Stimulated activated CD8-positive, alpha-beta memory T cell treated with anti-CD3 and anti-CD28 coated beads, Interleukin-4, amount 100 ng/mL, for 4 hours (primary cell): ENCODE measurements at places on chromosomes 6 and 20.

- DNase-seq = no peak
These were observed 322.0 kb upstream of the SOX4 start for GRCh38 chr6:21271428-21272155.

GRCh38 chr20:5592165-5592564 lies 158.0 kb upstream of the SHLD1 start:
- no peak for DNase-seq

GRCh38 chr6:40626886-40627285 lies 39.7 kb upstream of the LRFN2 start:
- DNase-seq = no peak

- no peak for DNase-seq
These were observed 83.3 kb upstream of the AKIRIN2 start for GRCh38 chr6:87785229-87785862.

DNA sequence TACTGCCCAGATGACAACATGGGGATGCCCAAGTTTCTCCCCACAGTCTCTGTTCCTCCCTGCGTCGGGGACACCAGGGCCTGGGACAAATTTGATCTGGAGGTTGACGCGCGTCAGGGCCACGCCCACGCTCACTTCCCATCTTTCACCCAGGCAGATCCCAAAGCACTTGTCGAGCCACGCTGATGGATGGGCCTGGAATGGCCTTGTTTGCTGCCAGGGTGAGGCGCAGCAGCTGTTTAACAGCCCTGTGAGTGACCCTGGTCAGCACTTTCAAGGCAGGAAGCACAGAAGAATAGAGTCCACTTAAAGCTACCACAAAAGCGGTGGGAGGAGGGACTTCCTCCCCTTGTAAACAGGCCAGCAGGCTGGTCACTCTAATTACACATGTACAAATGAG lies 324.7 kb upstream of the JARID2 start:
- no peak for DNase-seq

DNA sequence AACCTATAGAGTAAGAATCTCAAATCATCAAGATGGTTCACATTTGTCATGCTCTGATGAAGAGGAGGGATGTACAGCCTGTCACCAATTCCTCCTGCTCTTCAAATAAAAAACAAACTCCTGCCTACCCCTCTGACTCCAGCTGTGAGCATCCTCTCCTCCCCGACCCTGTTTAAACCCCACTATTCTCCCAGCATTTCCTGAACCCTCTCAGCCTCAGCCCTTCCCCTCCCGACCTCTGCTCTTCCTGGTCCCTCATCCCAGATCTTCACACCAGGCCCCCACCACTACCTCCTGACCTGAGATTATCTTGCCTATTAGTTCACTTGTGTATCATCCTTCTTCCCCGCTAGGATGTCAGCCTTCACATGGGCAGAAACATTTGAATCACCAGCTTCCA lies 75.8 kb downstream of the ZMYND8 start:
- no peak for DNase-seq

GRCh38 chr20:1328680-1329330 lies at the start of gene SDCBP2:
SDCBP2 (minus strand) TSS chr20:1329139; CDS start chr20:1320416, 8,723 bp downstream.
- DNase-seq = no peak

DNA sequence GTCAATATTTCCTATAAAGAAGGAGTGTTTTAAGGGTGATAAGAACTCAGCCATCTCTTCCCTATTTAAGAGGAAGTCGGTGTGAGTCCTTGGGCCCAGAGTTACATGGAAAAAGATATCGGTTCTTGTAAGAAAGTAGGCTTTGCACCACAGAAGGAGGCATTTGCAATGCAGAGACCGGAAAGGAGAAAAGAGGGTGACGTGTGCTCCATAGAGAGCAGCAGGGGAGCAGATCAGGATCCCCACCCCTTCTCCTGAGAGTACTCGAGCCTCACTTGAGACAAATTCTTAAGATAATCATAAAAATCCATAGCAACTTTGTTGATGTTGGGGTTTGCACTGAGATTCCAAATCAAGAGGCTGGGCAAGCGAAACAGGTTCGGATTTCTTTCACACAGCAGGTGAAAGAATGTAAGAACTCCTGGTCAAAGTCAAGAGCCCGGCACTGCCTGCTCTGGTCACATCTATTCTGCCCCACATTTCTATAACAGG lies 27.8 kb downstream of the FOXA2 start:
- DNase-seq = no peak

GRCh38 chr6:137226697-137227096 lies 7.5 kb upstream of the IFNGR1 start:
- no peak for DNase-seq

- no peak for DNase-seq
These were observed 406.0 kb downstream of the GRIK2 start for GRCh38 chr6:101799531-101799930.

GRCh38 chr6:155530219-155530834 lies 74.7 kb upstream of the NOX3 start:
- no peak for DNase-seq

DNA sequence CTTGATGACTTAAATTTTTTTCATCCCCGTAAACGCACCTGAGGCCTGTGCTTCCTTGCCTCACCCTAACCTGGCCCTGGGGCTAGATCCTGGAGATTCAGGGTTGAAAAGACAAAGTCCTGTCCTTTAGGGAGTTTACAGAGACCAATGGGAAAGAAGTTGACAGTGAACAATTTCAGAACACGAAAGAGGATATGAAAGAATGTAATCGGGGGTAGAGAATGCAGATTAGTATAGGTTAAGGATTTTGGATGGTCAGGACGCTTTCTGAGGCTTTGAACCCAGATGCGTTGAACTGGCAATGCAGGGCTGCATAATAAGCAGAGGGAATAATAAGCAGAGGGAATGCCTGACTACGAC lies 1.7 kb upstream of the FBXO5 start:
- no peak for DNase-seq

GRCh38 chr20:52895701-52896100 lies 76.5 kb upstream of the TSHZ2 start:
- no peak for DNase-seq

GRCh38 chr6:1988843-1989242 lies 256.6 kb downstream of the GMDS start:
- DNase-seq = no peak

DNA sequence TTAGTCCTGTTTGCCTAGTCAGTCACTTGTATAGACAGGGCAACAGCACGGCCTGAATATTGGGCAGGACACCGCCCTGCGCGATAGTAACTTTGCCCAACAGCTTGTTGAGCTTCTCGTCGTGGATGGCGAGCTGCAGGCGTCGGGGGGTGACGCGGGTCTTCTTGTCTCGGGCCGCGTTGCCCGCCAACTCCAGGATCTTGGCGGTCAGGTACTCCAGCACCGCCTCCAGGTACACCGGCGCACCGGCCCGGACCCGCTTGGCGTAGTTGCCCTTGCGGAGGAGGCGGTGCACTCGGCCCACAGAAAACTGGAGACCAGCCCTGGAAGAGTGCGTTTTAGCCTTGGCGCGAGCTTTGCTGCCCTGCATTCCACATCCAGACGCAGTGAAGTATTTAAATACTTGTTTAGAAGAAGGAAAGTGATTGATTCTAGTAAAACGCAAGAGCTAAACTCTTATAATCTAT lies 92.8 kb upstream of the BTN3A2 start:
- DNase-seq = no peak

DNA sequence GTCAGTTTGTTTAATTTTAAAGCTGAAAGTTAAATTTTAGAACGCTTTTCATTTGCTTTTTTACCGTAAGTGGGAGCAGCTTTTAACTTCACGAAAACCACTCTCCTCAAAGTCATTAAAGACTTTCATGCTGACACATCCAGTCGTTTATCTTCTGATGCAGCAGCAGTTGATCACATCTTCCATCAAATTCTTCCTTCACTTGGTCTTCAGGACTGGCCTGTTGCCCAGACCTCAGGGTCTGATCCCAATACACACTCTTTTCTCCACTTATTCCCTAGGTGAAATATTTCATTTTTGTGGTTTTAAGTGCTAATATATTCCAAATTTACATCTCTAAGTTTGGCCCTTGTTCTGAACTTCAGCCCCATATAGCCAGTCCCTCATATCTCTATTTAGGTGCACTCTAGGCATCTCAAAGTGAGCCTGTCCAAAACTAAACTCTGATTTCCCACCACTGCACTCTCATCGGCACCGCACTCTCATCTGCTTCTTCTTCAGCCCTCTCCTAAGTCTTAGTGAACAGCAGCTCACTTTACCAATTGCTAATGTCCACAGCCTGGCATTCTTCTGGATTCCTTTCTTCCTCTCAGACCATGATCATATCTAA lies 20.4 kb downstream of the AFDN start:
- DNase-seq = no peak

DNA sequence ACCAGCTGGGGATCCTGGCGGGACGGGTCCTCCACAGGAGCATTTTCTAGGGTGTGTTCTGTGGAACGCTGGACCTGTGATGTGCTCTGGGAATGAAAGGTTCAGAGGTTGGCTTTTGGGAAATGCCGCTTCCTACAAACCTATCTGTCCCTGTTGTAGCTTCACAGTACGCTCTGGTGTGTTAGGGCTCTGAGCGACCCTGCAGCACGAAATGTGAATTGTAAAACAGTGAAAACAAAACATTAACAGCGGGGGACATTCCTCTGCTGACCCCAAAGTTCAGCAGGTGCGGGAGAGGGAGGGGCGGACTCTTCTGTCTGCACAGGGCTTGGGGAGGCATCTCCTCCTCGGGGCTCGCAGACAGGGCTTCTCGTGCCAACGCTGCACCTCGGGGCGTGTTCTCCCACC lies 155.9 kb downstream of the NRN1 start:
- DNase-seq = no peak

- no peak for DNase-seq
These were observed 59.1 kb upstream of the C20orf144 start for GRCh38 chr20:33602826-33603590.

DNA sequence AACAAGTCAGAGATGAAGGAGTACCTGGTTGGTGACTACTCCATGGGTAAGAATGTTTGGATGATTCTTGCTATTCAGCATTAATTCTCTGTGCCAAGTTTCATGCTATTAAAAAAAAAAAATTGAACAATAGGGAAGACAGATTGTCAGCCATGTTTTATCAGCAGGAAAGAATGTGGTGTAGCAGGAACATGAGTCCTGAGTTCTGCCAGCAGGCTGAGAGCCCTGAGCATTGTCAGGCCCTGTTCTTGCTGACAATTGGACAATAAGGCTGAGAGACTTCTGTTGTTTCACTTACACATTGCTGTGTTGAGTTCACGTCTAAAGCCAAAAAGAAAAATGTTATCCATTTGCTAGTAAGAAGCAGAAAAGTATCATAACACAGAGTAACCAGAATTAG lies 70.4 kb upstream of the SMIM28 start:
- no peak for DNase-seq

- no peak for DNase-seq
These were observed 60.5 kb downstream of the ZMYND8 start for GRCh38 chr20:47295921-47296426.

GRCh38 chr20:16864069-16864468 lies 115.9 kb downstream of the OTOR start:
- DNase-seq = no peak

DNA sequence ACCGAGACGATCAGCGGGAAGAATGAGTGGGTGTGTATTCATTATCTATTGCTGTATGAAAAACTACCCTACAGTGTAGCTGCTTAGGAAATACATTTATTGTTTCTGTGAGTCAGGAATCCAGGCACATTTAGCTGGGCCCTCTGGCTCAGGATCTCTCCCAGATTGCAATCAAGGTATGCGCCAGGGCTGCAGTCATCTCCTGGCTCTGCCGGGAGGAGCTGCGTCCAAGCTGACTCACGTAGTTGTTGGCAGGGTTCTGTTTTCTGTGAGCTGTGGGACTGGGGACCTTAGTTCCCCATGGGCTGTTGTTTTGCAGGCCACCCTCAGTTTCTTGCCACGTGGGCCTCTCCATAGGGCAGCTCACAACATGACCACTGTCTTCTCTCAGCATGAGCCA lies 68.2 kb upstream of the FUCA2 start:
- no peak for DNase-seq

DNA sequence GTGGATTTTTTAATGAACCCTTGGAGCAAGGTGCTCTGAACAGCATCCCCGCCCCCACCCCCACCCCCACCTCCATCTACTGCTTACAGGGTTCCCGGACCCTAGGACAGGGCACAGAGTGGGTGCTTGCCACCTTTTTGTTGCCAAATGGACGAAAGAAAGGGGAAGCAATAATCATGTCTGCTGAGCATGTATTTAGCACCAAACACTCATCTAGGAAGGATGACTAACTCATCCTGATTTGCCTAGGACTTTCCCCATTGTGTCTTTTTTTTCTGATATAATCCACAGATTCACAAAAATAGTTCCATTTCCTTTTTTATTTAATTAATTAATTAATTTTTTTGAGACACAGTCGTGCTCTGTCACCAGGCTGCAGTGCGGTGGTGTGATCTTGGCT lies 1.2 kb upstream of the PLTP start:
- no peak for DNase-seq

DNA sequence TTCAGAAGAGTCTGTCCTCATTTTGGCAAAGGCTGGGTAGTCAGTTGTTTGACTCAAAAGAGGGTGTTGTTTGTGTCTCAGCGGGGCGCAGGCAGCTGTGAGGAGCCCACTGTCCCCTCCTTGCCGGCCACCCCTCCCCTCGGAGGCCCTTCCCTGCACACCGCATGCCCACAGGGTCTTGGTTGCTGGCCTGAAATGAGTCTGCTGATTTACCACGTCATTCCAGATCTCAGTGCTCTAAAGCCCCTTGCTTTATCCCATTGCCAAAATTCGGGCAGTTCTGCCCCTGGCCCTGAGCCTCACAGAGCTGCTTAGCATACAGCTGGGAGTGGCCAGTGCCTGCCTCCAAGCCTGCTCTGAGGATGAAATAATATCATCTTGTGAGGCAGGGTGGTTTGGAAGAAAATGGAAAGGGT lies 220.7 kb downstream of the UST start:
- DNase-seq = no peak

DNA sequence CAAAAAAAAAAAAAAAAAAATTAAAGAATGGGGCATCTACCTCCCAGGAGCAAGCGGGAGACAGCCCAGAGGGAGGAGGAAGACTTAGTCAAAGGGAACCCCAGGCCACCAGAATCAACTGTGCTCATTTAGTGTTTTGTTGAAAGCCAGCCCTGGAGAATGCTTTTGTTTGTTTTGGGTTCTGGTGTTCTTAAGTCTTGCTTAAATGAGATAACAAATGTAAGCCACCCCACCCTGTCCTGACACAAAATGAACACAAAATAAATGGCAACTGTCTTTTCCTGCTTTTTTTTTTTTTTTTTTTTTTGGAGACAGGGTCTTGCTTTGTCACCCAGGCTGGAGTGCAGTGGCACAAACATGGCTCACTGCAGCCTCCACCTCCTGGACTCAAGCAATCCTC lies 165.0 kb upstream of the JARID2 start:
- DNase-seq = no peak

- no peak for DNase-seq
These were observed 108.6 kb downstream of the CHD6 start for GRCh38 chr20:41509316-41510200.

- DNase-seq = no peak
These were observed 161.1 kb downstream of the DLL1 start for GRCh38 chr6:170129691-170130171.

DNA sequence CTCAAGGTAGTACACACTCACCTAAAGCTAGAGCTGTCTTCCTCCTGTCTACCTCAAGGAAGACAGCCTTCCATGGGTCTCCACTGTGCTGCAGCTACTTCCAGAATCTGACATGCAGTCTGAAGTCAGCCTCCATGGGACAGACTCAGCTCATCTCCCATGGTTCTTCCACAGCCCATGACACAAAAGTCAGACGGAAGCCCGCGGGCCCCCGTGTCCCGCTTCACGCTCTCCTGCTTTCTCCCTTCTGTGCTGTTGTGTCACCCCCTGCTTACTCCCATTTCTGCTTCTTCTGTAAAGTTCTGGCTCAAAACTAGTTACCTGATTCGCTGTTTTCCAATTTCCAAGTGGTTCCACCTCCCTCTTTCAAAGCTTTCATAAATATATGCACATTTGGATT lies 184.5 kb downstream of the SYNE1 start:
- no peak for DNase-seq
